ENCODE measurements at places on chromosomes 1 and 21.

DNA sequence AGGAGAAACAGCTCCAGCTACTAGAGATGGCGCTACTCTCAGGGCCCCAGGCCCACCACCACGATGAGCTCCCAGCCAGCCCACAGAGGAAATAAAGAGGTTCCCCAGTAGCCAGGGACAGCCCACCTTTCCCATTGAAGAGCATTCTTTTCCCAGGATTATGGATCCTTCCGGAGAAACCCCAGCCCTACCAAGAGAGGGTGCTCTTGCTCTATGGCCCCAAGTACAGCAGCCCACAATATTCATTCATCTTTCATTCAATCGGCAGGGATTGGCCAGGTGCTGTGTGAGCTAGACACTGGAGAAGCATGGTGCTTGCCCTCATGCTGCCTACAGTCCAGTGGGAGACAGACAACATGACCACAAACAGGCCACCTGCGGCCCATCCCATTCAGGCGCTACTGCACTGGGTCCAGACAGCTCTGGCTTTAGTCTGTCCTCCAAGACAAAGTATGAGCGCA, 29.9 kb downstream of the PMVK start:
- DNase-seq: no peak

- no peak for DNase-seq
Observed at GRCh38 chr1:48761411-48761810, 15.3 kb downstream of the BEND5 start.

DNA sequence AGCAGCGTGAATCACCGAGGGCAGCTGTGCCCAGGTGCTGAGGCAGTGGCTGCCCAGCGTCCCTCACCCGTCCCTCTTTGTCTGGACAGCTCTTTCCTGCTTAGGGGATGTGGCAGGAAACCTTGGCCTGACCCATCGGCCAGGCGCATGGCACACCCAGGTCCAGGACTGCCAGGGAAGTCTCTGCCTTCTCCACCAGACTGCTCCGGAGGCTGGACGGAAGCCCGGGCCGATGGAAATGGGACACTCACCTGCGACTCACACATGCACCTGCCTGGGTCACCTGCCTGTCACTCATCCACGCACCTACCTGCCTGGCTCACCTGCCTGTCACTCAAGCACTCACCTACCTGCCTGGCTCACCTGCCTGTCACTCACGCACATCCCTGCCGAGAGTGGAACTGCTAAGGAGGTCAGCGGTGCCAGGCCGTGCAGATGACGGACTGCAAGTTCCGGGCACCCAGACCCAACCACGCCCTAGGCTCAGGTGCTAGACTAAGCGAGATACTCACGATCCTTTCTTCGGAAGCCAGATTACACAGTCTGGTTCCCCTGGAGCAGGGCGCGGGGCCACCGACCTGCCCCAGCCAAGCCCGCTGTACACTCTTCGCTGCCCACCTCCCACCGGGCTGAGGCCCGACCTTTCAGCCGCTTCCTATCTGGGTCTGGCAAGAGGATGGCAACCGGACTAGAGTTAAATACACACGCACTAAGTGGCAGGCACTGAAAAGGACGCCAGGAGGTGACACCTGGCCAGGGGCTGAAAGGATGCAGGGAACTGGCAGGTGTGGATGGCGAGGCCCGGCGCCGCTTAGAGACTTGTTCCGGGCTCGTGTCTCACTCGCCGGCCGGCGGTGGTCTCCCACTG, 1.1 kb downstream of the UBE2J2 start:
- no peak for DNase-seq

- DNase-seq: peak; percentile 9
Observed at GRCh38 chr1:201877877-201878401, 10.8 kb upstream of the SHISA4 start.

GRCh38 chr1:72678683-72679082, 396.3 kb upstream of the NEGR1 start:
- no peak for DNase-seq

DNA sequence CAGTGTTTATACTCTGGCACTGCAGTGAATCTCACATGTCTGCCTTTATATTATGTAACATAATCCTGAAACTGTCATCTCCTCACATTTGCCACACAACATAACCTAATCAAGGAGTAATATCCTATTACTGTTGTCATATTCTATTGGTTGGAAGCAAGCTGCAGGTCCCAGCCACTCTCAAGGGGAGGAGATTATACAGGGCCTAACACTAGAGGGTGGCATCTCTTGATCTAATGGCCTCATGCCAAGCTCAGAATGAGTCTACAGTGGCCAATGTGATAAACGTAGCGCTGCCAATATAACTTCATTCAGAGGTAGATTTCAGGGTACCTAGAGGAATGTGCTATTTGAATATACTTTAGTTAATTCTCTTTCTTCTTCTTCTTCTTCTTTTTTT, 166.8 kb downstream of the BACH1 start:
- no peak for DNase-seq

- DNase-seq: no peak
Observed at GRCh38 chr1:17908945-17909344, 153.8 kb downstream of the ACTL8 start.

DNA sequence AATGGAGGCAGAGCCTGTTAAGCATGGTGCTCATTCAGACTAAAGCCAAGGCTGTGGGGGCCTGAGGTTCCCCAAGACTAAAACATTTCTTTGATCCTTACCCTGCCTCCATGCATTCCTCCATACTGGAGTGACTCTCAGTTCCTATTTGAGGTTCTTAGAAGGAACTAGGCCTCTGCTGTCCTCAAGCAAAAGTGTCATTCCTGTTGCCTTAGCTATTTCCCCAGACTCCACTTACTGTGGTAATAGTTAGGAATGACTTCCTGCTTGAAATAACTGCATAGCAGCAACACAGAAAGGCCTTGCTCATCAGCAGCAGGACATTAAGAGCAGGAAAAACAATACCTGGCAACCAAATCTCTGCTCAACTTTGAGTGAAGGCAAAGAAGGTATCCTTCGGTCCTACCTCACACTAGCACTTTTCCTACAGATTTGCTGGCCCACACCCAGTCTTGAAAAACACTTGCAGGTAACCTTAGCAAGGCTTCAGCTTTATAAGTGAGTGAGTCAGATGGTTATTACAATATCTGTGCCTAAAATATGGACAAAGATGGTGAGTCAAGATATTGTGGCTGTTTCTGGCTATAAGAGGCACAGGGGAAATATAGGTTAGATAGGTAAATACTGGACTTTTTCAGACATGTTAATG, 14.8 kb downstream of the LRRC41 start:
- no peak for DNase-seq
